ENCODE measurements at places on chromosomes 7 and 10. TPM values are rescaled to one million over a fixed set of nuclear protein-coding genes. Genes with fewer than 3 reads are reported as not detected.

Gene GJD4
- total RNA-seq = not detected

- no peak for DNase-seq
These were observed 1095.3 kb downstream of the GRM8 start for GRCh38 chr7:126157391-126157790.

GRCh38 chr10:78873413-78873812 is 195.4 kb upstream of the ZMIZ1 start:
- DNase-seq = no peak

Gene ANKRD26
- 9.7 TPM for total RNA-seq

Gene MMRN2
- total RNA-seq = not detected

DNA sequence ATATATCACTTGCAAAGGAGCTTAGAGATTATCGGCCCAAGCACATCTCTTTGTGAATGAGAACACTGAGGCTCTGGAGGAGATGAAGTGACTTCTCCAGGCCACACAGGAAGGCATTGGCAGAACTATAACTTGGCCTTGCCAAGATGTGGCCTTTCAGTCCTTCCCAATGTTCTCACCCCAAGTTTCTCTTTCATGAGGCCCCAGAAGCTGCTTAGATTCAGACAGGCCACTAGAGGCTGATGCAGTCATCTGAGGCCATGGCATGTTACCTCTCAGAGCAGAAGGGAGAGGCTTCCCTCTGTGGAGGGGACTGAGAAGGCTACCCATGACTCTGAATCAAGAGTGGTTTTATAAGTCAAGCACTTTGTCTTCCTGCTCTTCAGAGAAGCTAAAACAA is 1003.7 kb downstream of the LRMDA start:
- no peak for DNase-seq

DNA sequence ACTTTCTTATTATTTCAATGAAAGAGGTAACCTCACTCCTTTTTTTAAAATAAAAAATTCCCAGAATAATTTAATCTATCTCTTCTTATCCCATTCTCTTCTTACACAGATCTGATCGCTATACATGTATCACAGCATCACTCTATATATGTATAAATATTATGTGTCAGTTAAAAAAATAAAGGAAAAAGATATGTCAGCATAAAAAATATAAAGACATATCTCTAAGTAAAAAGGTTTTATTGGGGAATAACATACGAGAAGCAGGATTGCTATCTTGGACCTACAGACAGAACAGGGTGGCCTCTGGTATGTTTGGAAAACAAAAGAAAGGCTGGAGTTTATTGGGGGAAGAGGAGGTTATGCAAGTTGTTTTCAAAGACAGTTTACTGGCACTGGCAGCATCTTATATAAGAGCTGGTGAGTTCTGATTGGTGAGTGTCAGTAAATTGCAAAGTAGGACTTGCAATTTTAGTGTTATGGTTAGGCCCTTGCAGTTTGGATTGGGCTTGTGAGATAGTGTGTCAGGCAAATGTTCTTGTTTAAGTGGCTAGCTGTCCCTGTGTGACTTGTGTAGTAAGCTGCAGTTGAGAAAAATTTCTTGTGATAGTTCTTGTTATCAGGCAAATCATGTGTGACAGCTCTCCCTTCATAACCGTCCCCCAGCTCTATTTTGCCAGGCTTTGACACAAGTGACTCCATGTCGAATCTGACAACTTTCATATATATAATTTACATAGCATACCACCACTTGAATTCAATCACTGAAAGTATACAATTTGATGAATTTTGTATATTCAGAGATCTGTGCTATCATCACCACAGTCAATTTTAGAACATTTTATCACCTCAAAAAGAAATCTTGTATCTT is 118.2 kb downstream of the HBP1 start:
- DNase-seq = no peak

DNA sequence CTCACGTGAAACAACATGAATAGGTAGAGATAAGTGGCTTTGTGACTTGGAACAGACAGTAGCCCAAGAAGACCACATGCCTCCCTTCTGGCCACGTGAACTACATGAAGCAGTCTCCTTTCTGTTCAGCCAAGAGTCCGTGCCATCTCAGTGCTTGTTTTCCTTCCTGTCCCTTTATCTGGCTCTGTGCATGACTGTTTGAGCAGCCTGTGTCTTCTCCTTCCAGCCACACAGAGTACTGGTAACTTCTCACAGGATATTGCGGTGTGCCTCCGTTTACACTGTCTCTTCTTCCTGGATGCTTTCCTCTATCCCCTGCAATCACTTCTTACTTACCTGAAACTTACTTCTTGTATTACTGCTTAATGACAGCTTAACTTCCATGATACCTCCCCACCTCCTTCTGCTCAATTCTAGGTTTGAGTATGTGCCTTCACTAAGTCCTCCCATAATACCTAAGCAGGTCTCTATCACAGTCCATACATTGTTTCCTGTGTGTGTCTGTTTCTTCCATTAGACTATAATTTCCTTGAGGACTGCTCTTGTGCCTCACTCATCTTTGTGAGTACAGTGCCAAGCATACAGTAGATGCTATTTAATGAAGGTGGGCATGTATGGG is 748.7 kb downstream of the AUTS2 start:
- DNase-seq = no peak

Gene PRRT4
- 0.35 TPM for total RNA-seq

DNA sequence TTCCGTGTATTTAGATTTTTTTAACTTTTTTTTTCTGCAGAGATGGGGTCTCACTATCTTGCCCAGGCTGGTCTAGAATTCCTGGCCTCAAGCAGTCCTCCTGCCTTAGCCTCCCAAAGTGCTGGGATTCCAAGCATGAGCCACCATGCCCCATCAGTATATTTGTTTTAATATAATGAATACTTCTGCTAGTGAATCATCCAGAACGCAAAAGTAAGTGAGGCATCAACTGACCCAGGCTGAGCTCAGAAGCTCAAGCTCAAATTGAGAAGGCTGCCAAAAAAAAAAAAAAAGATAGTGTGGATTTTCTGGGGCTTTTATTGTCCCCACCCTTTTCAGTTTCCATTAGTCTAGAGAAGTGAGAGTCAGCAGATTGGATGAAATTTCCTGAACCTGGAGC is 39.0 kb upstream of the TECTB start:
- no peak for DNase-seq

GRCh38 chr10:13924040-13924725 is 337.4 kb downstream of the PRPF18 start:
- no peak for DNase-seq

DNA sequence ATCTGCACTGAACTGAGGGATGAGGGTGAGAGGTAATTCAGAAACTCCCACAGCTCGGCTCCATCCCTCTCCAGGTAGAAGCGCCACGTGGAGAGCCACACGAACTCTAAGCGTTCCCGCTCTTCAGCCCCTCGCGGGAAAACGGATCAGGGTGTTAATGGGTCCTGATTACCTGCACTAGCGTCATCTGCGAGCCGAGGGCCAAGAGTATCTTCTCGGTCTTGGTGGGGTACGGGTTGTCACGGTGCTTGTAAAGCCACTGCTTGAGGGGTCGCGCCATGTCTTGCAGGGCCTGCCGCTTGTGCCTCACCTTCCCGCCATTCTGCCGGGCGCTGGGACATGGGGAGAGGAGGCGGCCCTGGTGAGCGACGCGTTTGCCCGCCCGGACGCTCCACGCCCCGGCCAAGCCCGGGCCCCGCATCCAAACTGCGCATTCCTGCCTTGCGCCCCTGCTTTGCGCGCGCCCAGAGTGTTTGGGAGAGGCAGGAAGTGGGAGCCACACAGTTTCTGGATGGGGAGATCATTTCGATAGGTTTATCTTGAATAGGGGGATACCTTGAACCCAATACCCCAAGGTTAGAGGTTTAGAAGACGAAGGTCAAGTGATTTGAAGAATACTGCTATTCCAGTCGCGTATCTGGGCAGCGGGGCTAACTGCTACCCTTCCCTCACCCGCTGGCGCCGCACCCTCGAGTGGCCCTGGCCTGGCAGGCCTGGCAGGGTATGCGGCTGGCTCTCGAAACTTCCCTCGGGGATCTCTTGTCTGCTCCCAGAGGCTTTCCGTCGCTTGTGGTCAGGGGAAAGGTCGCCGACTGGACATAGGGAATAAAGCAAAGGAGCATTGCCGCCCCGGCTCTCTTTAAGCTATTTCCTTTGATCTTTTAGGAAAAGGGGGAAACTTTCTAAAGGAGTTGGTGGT is 4.2 kb downstream of the MKX start:
- no peak for DNase-seq

Gene LRIT1
- total RNA-seq = not detected

Gene ANKRD2
- total RNA-seq = not detected

Gene PTN
- not detected for total RNA-seq

GRCh38 chr10:48968036-48968435 is 28.4 kb upstream of the LRRC18 start:
- DNase-seq = no peak

Gene SDK1
- 0.04 TPM for total RNA-seq

DNA sequence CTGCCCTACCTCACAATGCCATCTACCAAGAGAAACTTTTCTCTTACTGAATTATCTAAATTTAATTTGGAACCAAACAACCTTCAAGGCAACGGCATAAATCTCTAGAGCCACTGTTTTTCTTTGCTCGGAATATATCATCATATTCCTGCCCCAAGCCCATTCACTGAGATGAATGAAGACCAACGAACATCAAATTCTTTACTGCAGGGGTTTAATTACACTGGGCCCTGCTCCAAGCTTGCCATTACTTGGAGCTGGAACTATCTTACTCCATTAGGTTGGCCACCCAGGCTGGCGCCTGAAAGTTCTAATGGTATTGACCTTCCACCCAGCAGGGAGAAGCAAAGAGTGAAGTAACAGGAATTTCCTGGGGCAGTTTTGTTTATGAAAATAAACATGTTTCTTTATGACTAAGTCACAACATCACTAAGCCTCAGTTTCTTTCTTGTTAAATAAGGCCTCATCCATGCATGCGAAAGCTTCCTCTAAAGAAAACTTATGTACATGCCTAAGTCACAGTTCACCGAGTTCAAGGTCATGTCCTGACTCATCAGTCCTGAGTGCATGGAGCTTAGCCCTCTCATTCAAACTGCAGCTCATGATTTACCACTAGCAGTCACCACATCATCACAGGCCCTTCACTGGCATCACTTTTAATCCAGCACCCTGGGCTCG is 42.1 kb upstream of the ANAPC16 start:
- DNase-seq = no peak

DNA sequence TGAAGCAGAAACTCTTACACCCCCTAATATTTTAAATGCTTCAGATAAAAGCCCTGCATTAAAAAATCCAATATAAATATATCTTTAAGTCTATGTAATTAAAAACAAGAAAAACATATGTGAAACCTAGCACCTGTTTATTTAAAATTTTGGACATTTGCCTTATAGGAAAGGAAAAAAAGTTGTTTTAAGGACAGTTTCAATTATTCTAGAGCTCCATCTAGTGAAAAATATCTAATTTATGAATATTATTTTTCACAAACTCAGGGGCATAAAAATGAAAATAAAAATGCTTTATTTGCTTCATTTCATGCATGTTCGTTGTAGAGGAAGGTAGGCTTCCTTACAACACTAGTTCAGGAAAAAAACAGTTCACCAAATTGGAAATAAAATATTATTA is 26.1 kb downstream of the ENKUR start:
- DNase-seq = no peak
